ENCODE measurements at places on chromosomes 3 and 15. TPM values are rescaled to one million over a fixed set of nuclear protein-coding genes. Genes with fewer than 3 reads are reported as not detected.

GRCh38 chr3:42498791-42499477 is 3.5 kb upstream of the VIPR1 start:
- DNase-seq = no peak

DNA sequence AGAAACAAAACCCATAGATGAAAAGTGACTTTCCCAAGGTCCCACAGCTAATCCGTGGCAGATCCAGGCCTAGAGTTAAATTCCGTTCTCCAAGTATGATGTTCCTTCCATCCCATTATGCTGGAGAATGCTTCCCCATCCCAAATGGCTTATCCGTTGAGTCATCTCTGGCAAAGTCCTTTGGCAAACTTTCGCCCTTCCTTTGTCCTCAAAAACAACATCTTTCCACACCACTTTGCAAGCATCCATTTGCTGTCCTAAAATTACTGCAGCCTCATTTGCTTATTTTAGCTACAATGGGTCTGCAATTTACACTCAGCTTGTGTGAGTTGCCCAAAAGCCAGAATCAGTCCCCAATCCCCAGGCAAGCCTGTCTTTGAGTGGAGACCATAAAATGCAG is 304.0 kb upstream of the TLE3 start:
- no peak for DNase-seq

- DNase-seq = no peak
These were observed 174.5 kb downstream of the CACNA1D start for GRCh38 chr3:53668872-53669271.

SIDT1 gene
- not detected for total RNA-seq

All from IMR-90 (cell line).